ENCODE measurements at places on chromosomes 12 and 14.

DNA sequence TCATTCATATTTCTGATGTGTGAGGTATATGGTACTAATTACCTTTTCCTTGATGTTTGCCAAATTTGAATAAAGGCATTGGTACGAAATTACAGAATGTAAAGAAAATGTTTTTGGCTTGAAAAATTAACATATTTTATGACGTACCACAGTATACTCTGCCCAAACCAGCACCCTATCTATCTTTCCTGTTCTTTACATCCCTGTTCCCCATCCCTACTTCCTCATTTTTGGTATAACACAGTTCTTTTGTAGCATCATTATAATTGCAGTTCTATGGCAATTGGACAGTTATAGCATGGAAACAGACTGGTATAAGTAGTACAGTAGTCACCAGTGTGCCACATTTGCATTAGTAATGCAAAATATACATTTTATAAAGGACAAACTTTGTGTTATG lies 7.0 kb upstream of the CCT2 start:
- no peak for DNase-seq

- DNase-seq = no peak
Measured at GRCh38 chr14:73740618-73741326, 26.6 kb upstream of the PNMA1 start.

GRCh38 chr12:132513070-132513398 lies 23.1 kb downstream of the FBRSL1 start:
- no peak for DNase-seq

DNA sequence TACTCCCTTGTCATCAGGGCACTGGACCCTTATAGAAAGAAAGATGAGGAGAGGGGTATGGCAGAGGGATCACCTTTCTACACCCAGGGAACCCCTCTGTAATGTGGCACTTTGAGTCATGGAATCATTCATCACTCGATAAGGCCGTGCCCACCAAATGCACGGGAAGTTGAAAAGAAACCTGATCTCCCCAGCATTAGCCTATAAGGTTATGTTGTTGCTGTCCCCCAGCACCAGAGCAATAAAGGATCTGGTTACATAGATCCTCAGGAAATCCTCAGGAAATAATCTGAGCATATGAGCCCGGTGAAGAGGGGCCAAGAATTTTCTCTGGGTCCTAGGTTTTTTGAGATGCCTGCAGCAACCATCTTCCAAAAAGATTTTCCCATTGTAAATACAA lies 148.8 kb upstream of the CRY1 start:
- DNase-seq = no peak

DNA sequence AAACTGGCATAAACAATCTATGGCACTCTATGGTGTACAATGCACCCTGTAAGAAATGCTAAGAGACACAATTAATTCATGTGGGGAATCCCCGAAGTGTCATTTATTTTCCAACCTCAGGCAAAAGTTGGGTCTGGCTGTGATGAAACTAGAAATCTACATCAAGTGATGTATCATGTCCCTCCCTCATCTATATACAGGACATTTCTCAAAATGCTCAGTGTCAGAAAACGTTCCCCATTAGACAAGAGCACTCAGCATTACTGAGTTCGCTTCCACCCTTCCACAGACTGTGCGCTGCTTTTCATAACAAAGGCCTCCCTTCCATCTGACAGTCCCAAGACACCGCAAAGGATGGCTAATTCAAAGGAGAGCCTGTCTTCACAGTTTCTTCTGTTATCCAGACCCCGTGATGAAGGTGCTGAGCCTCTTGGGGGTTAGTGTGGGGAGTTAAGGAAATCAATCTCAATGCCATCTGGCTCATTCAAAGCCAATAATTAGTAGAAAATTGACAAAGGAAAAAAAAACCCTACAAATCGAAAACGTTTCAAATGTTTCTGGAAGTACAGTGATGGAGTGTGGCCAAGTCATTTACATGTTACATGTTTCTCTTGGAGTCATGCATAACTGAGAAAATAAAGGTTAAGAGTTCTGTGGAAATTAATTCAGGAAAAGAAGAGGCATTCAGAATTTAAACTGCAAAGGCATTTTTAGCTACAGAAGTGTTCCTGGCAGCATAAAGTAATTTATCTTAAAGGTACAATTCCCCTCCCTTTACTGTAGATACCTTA lies 7.5 kb downstream of the CCDC88C start:
- no peak for DNase-seq

- no peak for DNase-seq
Measured at GRCh38 chr14:104773505-104774452, 20.8 kb downstream of the SIVA1 start.

GRCh38 chr12:48165089-48165981 lies 8.0 kb upstream of the ASB8 start:
- no peak for DNase-seq

DNA sequence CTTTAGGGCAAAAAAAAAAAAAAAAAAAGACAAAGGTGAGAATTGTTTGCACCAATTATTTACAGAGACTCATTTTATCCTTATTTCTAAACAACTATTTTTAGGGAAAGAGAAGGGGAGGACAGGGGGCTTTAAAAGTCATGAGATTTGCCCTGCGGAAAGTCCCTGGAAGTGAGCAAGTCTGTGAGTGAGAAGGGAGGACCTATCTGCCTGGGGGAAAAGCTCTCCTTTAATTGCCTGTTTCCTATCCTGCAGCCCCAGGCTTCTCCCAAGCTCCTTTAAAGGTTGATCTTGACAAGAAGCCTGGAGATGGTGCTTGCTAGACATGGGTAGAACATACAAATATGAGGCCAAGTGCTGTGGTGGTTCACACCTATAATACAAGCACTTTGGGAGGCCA lies 8.3 kb upstream of the CHST11 start:
- DNase-seq = no peak

GRCh38 chr14:24418492-24418873 lies 11.0 kb downstream of the CBLN3 start:
- DNase-seq = no peak

DNA sequence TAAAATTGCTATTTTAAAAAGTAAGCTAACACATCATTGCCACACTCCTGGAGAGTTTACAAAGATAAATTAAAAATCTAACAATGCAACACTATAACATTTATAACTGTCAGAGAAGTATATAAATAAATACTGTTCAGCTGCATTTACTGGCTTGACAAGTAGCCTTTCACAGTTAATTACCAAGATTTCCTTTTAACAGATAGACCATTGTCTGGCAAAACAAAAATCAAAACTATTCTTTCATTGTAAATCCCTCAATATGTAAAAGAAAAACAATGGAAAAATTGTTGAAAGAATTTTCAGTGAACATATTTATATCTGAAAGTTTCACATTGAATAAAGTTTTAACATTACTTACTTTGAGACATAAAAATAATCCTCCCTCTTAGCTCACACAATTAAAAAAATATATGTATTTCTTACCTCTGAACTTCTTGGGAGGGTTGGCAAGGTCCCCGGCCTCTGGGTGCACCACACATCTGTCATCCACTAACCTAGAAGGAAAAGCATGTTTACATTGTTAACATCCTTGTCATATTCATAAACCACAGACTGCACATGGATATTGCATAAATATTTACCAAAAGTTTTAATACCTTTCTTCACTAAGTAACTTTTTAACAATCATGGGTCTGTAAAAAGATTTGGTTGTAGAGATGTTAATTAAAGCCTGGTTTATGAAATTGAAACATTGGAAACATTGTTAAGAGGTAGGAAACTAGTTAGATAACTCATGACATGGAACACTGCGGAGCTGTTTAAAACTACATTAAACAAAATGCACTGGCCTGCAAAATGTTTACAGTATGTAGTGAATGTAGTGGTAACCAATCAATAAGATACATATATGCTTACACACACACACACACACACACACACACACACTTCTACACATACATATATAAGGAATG lies 43.0 kb downstream of the ITPR2 start:
- DNase-seq = peak; percentile 45

GRCh38 chr12:64001439-64001838 lies 156.9 kb downstream of the SRGAP1 start:
- DNase-seq = no peak

DNA sequence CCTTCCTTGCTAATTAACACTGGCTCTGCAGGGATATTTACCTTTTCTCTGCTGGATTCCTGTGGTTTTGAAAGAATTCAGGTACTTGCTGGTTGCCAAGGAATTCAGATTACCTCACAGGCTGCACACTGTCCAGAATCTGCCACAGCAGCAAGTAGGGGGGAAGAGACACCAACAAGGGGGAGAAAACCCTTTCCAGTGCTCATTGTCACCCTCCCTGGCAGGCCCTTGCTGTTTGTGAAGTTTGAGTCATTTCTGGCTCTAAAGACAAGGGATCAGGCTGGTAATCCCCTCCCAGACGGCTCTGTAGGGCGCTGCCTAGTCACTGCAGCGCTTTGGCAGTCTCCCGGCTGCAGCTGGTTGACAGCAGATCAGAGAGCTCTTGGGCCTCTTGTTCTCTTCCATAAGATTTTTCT lies 50.8 kb downstream of the TTLL5 start:
- peak; percentile 78 for DNase-seq

DNA sequence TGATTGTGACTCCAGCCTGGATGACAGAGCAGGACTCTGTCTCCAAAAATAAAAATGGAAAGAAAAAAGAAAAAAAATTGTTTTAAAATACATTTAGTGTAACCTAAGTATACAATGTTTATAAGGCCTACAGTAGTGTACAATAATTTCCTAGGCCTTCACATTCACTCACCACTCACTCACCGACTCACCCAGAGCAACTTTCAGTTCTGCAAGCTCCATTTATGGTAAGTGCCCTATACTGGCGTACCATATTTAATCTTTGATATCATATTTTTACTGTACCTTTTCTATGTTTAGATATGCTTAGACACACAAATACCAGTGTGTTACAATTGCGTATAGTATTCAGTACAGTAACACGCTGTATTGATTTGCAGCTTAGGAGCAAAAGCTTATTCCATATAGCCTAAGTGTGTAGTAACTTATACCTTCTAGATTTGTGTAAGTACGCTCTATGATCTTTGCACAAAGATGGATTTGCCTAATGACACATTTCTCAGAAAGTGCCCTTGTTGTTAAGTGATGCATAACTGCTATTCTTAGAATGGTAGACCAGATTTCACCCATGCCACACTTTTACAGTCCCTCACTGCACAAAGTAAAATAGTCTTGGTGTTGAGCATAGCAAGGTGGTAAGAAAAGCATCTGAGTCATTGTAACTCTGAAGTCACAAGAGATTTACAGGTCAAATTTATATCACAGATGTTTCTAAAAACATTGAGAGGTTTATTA lies 151.9 kb downstream of the LRRK2 start:
- DNase-seq = no peak

DNA sequence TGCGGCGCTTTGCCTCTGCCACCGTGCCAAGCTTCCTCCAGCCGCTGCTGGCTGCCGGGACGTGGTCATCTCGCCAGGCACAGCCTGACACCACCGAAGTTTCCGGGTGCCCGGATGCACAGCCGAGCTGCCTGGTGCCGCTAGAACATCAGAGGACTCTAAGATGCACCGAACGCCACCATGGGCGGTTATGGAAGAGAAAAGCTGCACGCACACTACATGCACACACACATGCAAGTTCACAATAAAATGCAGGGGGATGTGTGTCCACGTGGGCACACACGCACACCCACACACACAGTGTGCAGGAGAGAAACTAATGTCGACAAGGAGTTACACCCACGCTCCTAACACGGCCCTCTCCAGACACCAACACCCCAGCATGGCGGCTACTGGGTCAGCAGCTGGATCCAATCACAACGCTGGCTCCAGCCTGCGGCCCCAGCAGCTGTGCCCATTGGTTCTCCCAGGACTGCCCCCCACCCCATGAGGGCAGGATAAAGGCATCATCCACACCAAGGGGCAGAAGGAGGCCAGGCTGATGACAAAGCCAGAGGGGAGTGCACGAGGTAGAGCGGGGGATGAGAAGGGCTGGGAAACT lies 82.7 kb downstream of the BCL11B start:
- no peak for DNase-seq

All from GM04504 (cell line).